ENCODE measurements at places on chromosomes 2 and 18. TPM values are rescaled to one million over a fixed set of nuclear protein-coding genes. Genes with fewer than 3 reads are reported as not detected.

RIT2 gene
- total RNA-seq: 0.81 TPM

DNA sequence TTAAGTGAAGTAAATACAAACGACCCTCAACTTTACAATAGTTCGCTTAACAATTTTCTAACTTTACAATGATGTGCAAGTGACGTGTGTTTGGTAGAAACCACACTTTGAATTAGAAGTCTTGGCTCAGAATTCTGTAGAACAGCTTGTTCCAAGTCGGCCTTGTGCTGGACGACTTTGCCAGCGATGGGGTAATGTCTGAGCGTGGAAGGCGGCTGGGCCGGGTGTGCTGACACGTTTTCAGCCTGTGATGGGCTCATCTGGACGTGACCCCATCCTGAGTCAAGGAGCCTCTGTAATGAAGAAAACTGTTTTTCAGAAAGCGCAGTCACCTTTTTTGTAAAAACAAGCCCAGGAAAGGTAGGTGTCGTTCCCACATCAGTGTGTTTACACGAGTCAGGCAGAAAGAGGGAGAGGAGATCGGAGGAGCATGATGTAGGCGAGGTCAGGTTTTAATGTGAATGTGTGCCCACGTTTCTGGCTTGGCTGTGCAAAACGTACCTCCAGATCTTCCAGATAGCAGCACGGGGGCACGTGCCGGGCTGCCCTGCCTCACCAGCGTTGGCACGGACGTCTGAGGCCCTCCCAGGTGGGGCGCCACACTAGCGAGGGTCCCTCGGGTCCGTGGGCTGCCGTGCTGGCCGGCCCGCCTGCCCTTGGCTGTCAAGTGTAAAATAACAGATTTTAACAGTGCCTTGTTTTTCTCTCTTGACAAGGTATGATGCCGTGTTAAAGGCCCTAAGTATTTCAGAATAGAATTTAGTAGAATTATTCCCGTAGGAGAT lies 54.6 kb downstream of the CTDP1 start:
- no peak for DNase-seq
- H3K27me3 ChIP-seq: no peaks in the 10 kb centered on the region
- H3K4me3 ChIP-seq: no peak overlapping the region
- H3K27ac ChIP-seq: no peak overlapping the region

DNA sequence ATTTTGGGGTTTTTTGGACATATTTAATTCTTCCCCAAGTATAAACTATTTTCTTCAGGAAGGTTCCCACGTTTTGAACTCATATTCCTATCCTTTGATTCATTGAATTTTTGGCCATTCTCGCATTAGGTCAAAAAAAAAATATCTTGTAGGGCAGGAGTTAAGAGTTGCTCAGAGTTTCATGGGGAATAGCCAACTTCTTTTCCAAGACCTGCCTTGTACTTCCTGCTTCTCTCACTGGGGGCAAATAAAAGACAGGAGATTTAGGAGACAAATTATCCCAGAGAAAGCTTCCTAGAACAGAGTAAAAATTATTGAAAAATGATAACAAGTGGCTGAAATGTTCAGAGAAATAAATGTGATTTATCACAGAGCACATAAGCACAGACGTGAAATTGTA lies 55.2 kb upstream of the BCL11A start:
- no peaks in the 10 kb centered on the region for H3K4me1 ChIP-seq
- H3K27ac ChIP-seq: no peak overlapping the region
- H3K27me3 ChIP-seq: no peaks in the 10 kb centered on the region

IL1RN gene
- not detected for total RNA-seq

- H3K27me3 ChIP-seq: no peaks in the 10 kb centered on the region
- H3K36me3 ChIP-seq: no peaks in the 10 kb centered on the region
- DNase-seq: no peak
These were observed 556.7 kb upstream of the ACVR2A start for GRCh38 chr2:147288131-147288530.

DNA sequence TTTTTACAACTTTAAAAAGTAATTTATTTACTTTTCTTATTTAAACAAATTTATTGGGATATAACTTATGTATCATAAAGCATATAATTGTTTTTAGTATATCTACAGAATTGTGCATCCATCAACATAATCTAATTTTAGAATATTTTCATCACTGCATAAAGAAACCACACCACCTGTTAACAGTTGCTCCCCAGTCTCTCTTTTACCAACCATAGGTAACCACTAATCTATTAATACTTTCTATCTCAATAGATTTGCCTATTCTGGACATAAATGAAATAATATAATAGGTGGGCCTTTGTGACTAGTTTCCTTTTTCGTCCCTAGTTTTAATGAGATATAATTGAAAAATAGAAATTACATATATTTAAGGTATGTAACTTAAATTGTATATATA lies 90.6 kb downstream of the ADAM23 start:
- no peak for DNase-seq
- H3K27ac ChIP-seq: no peak overlapping the region
- H3K27me3 ChIP-seq: no peaks in the 10 kb centered on the region
- H3K36me3 ChIP-seq: no peaks in the 10 kb centered on the region

DNA sequence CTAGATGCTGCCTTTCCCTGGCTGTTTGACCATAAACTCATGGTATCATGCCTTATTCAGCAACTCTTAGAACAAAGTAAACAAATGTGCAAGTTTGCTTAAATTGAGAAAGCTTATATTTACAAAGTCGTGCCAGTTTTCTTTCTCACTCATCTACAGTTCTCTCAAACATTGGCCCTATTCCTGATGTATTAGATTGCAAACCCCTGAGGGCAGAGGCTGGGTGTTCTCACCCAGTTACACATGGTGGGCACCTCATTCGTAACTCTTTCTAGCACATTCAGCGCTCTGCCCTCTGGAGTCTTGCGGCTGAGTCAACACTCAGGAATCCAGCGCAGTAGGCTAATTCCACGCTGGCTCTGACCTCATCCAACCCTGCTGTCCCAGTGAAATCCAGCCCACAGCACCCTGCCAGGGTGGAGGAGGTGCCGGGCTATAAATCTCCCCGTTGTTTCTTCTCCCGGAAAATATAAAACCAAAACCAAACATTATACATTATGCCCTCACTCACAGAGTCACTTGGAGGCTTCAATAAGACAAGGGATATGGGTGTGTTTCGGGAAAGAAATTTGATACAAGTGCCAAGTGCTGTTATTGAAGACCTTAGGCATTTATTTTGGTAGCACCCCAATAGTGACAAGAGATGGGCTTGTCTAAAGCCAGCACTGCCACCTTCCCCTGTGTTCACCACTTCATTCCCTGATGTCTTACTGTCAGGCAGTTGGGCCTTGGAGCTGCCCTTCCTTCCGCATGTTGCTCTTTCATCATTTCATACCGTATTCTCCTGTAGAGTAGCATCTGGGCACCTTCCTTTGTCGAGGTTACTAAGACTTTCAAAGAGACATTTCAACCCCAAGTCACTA lies 287.4 kb downstream of the PRKCE start:
- peaks cover 2% of the 10 kb centered on the region for H3K4me1 ChIP-seq
- H3K27me3 ChIP-seq: no peaks in the 10 kb centered on the region
- H3K27ac ChIP-seq: no peak overlapping the region
- peak; percentile 68 for DNase-seq
- H3K4me3 ChIP-seq: no peak overlapping the region
- no peaks in the 10 kb centered on the region for H3K36me3 ChIP-seq

GRCh38 chr2:240638512-240639160 lies 13.4 kb downstream of the GPR35 start:
- no peak overlapping the region for H3K4me3 ChIP-seq
- H3K36me3 ChIP-seq: no peaks in the 10 kb centered on the region
- peaks cover 19% of the 10 kb centered on the region for H3K27me3 ChIP-seq
- peak; percentile 13 for DNase-seq
- H3K27ac ChIP-seq: no peak overlapping the region

DNA sequence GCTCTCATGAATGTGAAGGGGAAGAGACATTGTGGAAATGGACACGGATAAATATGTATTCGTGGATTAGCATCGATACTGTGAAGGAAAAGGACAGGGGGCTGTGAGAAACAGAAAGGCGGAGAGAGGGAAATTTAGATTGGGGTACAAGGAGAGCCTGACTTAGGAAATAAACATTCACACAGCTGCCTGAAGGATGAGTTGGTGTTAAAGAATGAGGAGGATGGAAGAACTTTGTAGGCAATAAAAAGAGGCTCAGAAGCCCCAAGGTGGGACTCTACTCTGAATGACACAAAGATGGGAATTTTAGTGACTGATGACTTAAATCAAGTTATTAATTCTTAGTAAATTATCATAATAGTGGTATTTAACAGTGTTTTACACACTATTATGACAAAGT lies 10.1 kb downstream of the MYO1B start:
- peaks cover 35% of the 10 kb centered on the region for H3K36me3 ChIP-seq
- H3K27me3 ChIP-seq: no peaks in the 10 kb centered on the region
- H3K4me3 ChIP-seq: no peak overlapping the region
- no peak overlapping the region for H3K27ac ChIP-seq
- no peak for DNase-seq
- H3K4me1 ChIP-seq: peaks cover 20% of the 10 kb centered on the region

GRCh38 chr2:27032495-27033252 lies at the start of gene TMEM214:
Gene TMEM214 (plus strand): TSS chr2:27032965. CDS start chr2:27033016, 51 bp downstream.
- H3K4me1 ChIP-seq: peaks cover 4% of the 10 kb centered on the region
- peak; percentile 92 for DNase-seq
- no peaks in the 10 kb centered on the region for H3K27me3 ChIP-seq
- H3K4me3 ChIP-seq: peak within 1 kb of the TSS; percentile 99

DNA sequence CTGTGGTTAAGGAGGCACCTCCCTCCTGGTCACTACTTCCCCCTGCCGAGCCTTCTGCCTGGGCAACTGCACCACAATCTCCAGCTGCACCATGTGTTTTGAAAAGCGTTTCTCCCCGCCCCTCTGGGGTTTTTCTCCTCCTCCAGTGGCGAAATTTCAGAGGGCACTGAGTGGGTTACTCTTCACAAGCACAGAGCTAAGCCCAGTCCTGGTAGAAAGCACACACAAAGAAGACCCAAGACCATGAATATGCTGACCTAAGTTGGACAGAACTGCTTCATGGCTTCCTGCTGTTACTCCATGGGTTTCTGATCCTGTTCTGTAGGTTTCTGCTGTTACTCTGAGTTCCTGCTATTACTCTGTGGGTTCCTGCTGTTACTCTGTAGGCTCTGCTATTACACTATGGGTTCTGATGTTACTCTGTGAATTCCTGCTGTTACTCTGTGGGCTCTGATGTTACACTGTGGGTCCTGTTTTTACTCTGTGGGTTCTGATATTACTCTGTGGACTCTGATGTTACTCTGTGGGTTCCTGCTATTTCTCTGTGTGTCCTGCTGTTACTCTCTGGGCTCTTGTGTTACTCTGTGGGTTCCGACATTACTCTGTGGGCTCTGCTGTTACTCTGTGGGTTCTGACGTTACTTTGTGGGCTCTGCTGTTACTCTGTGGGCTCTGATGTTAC lies 216.6 kb downstream of the RTP5 start:
- no peak overlapping the region for H3K27ac ChIP-seq
- H3K27me3 ChIP-seq: peaks cover 27% of the 10 kb centered on the region
- no peaks in the 10 kb centered on the region for H3K4me1 ChIP-seq
- H3K4me3 ChIP-seq: no peak overlapping the region
- DNase-seq: no peak
- H3K36me3 ChIP-seq: no peaks in the 10 kb centered on the region

DNA sequence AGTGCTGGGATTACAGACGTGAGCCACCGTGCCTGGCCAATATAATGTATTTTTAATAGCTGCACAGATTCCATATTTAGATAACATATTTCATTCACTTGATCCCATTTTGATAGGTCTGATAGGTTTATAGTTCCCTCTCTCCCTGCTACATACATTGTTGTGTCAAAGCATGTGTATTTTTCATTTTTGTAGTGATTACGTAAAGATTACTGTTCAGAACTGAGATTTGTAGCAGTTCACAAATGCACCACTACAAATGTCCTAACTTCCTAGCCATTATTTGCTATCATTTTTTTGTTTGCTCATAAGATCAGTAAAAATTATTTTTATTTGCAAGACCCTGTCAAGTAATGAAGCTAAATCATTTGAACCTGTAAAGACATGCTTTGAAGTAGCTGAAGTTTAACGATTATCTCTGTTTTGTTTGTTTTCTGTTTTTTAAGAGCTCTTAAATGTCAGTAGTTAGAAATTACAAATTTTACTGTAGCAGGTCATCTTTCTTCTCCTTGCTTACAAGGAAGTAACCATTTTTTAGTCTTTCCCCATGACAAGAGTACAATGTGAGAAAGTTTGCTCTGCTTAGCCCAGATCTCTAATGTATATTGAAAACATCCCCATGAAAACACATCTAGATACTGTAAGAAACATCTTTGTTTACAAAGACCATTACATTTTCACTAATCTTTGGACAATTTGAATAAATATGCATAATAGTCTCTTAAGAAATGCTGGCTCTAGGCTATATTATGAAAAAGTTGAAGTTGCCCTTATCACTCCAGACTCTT lies 54.1 kb downstream of the EML4 start:
- peaks cover 11% of the 10 kb centered on the region for H3K36me3 ChIP-seq
- no peaks in the 10 kb centered on the region for H3K4me1 ChIP-seq
- no peaks in the 10 kb centered on the region for H3K27me3 ChIP-seq

DNA sequence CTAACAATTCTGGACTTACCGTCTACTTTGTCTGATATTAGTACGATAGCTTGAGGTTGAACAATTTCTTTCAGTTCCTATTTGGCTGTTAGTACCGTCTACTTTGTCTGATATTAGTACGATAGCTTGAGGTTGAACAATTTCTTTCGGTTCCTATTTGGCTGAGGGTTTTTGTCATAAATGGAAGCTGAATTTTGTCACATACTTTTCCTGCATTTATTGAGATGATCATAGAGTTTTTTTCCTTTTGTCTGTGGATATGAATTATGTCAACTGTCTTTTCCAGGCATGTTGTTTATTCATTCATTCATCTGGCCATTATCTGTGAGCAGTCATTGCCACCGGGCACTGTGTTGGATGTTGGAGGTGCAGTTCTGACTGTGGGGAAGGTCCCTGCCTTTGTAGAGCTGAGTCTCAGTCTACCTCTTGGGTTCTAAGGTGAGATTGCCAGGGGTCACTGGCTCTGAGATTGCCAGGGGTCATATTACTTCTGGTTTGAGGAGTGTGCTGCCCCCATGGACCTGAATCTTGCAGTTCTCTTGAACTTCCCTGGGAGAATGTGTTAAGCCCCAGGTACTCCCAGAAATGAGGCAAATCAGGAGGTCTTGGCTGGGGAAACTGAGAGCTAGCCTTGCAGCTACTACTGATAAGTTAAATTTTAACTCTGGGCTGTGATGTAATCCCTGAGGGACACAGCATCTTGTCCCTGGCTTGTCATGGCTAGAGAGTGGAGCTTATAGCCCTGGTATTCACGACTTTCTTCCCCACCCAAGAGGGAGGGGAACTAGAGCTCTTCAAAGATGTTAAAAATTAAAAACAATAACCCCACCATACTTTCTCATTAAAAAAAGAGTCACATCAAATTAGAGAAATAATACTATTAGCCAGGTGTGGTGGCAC lies 89.1 kb upstream of the MBOAT2 start:
- no peak overlapping the region for H3K4me3 ChIP-seq
- no peaks in the 10 kb centered on the region for H3K36me3 ChIP-seq
- H3K27ac ChIP-seq: no peak overlapping the region
- H3K27me3 ChIP-seq: no peaks in the 10 kb centered on the region
- no peaks in the 10 kb centered on the region for H3K4me1 ChIP-seq

- H3K36me3 ChIP-seq: no peaks in the 10 kb centered on the region
- H3K27ac ChIP-seq: no peak overlapping the region
- H3K27me3 ChIP-seq: no peaks in the 10 kb centered on the region
- no peak overlapping the region for H3K4me3 ChIP-seq
These were observed 34.8 kb downstream of the PTPRM start for GRCh38 chr18:7601936-7602335.

GRCh38 chr2:144464730-144465129 lies 55.2 kb downstream of the ZEB2 start:
- no peaks in the 10 kb centered on the region for H3K4me1 ChIP-seq
- no peak overlapping the region for H3K27ac ChIP-seq
- H3K36me3 ChIP-seq: no peaks in the 10 kb centered on the region
- DNase-seq: no peak
- peaks cover 70% of the 10 kb centered on the region for H3K27me3 ChIP-seq
